Activated CD4-positive, alpha-beta memory T cell treated with anti-CD3 and anti-CD28 coated beads, Interleukin-2, amount 10 ng/mL, durations not matched to agents 7 days and 5 days (primary cell): ENCODE measurements at places on chromosomes 7 and 10. TPM values are rescaled to one million over a fixed set of nuclear protein-coding genes. Genes with fewer than 3 reads are reported as not detected.
A peak's percentile ranks its signal among the peaks of the same experiment; 100 is the strongest.

DNA sequence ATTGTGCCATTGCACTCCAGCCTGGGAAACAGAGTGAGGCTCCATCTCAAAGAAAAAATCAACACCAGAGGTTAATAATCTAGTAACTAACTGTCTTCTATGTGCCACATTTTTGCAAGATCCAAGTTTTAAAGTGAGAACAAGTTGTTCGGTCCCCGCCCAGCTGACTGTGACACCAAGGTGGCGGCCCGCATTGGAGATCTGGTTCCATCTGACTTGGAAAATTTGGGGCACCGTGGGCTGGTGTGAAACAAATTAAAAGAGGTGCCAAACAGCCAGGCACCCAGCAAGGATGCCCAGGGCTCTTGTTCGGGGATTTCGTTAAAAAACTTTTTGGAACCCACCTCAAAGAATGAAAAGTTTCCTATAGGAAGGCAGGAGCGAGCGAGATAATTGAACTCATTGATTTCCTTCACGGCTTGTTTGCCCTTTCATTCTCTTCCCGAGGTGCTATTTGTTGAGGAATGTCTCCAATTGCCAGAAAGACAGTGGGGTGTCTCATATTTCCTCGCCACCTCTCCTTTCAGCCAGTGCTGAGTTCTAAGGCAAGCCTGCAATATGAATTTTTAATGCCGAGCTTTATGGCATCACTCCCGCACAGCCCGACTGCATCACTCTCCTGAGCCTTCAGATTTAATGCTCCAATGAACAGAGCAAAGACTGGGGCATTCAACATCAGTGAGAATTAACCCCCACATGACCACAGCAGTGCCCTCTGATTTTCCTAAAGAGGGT, 156.9 kb upstream of the SH2B2 start:
- no peaks in the 10 kb centered on the region for H3K27me3 ChIP-seq
- H3K27ac ChIP-seq, result no peak overlapping the region
- no peaks in the 10 kb centered on the region for H3K36me3 ChIP-seq

GRCh38 chr10:123073187-123073586, 62.6 kb upstream of the HMX3 start:
- H3K4me1 ChIP-seq, result no peaks in the 10 kb centered on the region
- no peak overlapping the region for H3K4me3 ChIP-seq

- H3K36me3 ChIP-seq, result peaks cover 52% of the 10 kb centered on the region
- no peak for DNase-seq
- peaks cover 25% of the 10 kb centered on the region for H3K4me1 ChIP-seq
- H3K4me3 ChIP-seq, result no peak overlapping the region
- H3K27ac ChIP-seq, result peak overlapping the region; percentile 73
Observed at GRCh38 chr10:5904227-5904626, 14.2 kb downstream of the FBH1 start.

DNA sequence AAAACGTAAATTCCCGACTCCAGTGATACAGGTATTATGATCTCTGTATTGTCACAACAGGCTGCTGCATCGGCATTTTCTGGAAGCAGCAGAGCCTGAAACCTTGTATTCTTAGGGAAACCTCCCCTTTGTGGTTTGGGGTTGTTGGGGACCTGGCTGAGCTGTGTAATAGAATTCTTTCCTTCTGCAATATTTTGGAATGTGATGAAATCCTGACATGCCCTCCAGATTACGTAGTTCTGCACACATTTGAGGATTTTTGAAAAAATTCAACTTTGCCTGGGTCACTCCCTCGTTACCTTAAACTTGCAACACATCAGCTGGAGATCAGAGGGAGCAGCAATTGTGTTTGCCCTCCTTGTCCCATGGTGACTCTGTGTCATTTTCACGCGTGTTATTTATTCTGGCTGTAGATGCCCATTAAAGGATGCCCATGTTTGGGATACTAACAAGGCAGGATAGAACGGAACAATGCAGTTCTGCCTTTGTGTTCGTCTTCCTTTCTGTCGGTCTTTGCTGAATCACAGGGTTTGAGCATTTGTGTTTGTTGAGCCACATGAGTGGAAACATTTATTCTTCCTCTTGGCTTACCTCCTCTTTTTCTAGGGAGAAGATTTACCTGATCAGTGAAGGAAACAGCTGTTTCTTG, 181.7 kb downstream of the TCF7L2 start:
- no peak for DNase-seq
- H3K27me3 ChIP-seq, result peaks cover 40% of the 10 kb centered on the region
- no peaks in the 10 kb centered on the region for H3K36me3 ChIP-seq
- peaks cover 2% of the 10 kb centered on the region for H3K4me1 ChIP-seq

RAB19 gene
- total RNA-seq, result 4.3 TPM

SMARCD3 gene
- 2.7 TPM for total RNA-seq

SCIN gene
- not detected for total RNA-seq

BICC1 gene
- 0.08 TPM for total RNA-seq

SPAM1 gene
- not detected for total RNA-seq

GIMAP7 gene
- 171 TPM for total RNA-seq
